ENCODE measurements at places on chromosomes 4 and X.

DNA sequence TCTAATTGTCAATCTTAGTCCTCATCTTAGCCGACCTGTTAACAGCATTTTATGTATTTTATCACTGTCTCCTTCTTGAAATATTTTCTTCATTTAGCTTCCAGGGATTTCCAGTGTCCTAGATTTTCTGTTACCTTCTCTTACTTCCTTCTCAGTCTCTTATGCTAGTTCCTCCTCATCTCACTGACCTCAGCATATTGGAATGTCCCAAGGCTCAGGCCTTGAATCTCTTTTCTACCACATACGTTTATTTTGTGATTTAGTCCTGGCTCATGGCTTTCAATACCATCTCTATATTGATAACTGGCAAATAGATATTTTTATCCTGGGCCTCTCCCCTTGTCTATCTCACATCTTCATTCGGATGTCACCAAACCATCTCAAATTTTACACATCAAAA, 61.1 kb downstream of the IQCM start:
- DNase-seq: no peak

- no peak for DNase-seq
Measured at GRCh38 chr4:147864607-147865006, 132.7 kb downstream of the ARHGAP10 start.

GRCh38 chrX:27599928-27600327, 9.8 kb downstream of the DCAF8L2 start:
- no peak for DNase-seq

DNA sequence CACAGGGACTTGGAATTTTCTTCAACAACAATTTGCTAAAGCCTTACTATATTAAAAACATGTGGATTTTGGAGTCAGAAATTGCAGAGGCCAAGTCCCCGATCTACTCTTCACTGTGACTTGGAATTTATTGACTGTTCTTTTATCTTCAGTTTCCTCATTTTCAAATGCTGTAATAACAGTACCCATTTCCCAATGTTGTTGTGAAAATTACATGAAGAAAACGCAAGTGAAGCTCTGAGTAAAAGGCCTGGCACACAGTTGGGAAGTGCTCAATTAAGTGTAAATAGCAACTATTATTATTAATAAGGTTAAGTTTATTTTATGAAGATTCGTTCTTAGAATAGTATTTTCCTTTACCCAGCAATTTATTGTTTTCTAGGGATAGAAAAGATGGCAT, 15.7 kb downstream of the STBD1 start:
- DNase-seq: no peak

- no peak for DNase-seq
Measured at GRCh38 chrX:110133735-110134370, 130.9 kb downstream of the TMEM164 start.

DNA sequence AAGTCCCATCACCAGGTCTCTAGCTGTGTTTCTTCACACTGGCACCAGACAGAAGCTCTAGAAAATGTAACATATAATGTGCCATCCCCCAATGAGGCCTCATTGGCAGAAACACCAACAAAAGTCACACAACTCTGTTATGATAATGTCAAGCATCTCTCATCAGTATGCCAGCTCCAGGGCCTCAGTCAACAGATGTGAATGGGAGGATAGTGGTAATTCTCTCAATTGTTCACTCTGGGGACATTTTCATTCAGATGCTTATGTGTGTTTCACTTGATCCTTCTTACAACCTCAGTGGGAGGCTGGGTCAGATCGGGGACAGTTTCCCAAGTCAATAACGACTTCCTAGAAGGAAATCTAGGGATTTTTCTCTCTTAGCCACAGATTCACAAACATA, 57.5 kb upstream of the SCOC start:
- DNase-seq: no peak

- no peak for DNase-seq
Measured at GRCh38 chr4:98098764-98099163, 44.5 kb downstream of the STPG2 start.

GRCh38 chrX:154596290-154596929, 11.5 kb downstream of the CTAG1A start:
- peak; percentile 9 for DNase-seq

DNA sequence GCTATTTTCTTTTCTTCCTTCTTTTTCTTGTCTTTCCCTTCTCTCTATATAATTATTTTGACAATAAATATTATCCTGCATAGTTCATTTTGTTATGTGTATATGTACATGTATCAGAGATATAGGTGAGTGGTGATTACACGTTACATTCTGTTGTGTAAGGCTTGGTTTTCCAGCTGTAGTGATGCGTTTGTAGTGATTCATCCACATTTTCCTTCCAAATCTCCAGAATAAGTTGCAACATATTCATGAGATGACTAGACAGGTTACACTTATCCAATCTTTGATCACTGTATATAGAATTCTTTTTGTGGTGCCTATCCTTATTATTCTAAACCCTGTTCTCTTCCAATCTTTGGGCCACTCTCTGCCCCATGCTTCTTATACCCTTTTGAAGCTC, 540.2 kb downstream of the GBA3 start:
- DNase-seq: no peak

DNA sequence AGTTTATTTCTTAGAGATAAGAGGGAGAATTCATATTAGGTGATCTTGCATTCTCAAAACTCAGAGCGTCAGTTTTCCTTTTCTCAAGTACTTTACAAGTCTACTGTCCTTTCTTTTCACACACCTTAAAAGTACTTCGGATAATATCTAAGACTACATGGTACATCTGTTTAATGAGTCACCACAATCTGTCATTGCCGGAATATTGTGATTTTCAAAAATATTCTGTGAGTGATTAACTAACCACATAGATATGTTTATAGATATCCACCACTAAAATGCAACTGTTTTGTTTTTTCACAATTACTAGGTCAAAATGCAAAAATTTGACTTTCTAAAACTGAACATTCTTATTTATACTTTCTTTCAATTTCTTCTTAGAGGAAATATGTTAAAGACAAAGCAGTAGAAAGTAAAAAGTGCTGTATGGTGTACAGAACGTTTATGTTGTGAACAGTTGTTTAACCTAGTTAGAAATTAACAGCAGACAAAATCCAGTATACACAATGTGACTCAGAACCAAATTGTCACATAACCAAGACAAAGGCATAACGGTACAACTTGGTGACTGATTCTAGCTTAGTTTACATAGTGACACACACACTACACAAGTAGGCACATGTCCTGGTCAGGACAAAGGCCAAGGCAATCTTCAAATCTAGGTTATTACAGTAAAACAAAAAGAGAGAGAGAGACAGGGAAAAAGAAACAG, 482.9 kb downstream of the NAF1 start:
- DNase-seq: no peak

DNA sequence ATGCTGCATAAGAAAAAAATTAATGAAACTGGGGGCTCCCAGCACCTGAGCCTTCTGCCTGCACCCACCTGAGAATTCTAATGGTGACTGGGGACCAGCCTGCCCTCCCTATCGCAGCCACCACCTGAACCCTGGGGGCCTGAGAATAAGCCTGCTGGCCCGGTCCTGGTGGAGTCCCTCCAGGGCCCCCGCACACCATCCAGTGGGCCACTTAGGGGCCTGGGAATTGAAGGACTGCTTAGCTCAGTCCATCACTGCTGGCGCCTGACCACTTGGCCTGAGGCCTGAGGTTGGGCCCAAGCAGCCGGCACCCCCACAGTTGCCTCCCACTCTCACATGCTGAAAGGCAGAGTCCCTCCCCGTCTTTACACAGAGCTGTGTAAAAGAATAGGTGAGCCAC, 230.8 kb downstream of the ENOX2 start:
- DNase-seq: no peak

GRCh38 chrX:13258052-13258444, 61.8 kb downstream of the ATXN3L start:
- no peak for DNase-seq

DNA sequence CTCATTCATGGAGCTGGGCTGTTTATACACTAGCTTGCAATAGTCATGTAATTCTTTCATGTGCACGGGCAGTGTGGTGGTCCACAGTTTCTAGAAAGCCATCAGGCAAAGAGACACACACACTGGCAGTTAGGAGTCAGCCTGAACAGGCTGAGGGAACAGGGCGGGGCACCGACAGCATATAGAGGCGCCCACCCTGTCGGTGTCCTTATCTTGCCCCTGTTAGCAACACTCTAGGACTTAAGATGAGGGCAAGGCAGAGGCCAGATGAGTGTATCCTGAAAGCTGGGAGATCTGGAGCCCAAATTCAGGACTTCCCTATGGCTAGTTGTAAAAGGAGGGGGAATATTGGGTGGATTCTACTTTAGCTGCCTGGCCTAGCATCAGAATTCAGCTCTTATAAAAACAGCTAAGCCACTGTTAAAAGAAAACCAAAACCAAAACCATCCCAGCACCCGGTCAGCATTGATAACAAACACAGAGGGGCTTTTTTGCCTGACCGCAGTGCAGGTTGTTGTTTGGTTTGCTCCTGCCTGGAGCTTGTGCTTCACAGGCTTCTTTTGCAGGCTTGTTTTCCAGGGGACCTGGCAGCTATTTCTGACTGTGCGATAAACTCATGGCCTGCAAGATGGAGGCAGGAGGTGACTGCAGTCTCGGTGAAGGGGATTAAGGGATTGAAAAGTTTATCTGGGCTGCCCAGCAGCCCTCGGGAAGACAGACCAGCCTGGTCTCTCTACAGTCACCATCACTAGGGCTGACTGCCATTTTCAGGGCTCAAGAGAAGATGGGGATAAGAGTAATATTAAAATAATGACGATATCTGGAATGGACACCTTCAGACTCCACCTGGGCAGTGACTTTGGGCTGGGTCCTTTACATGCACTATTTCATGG, 638.9 kb downstream of the MID1IP1 start:
- peak; percentile 12 for DNase-seq

DNA sequence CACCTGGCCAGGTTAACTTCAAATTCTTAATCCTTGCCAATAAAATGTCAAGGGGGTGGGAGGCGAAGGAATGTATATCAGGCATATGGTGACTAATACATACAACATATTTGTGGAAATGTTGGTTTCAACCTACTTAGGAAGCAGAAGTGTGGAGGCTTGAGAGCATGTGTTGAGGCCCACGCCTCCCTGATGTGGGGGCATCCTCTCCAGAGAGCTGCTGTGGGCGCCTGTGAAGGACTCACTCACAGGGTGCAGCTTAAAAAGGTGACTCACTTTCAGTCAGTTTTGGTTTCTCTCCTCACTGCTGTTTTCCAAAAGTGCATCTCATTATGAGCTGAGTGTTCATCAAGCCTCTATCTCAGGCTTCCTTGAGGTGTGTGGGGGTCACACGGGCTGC, 27.5 kb downstream of the LNX1 start:
- no peak for DNase-seq

- no peak for DNase-seq
Measured at GRCh38 chr4:88352062-88352740, 26.5 kb upstream of the HERC6 start.

DNA sequence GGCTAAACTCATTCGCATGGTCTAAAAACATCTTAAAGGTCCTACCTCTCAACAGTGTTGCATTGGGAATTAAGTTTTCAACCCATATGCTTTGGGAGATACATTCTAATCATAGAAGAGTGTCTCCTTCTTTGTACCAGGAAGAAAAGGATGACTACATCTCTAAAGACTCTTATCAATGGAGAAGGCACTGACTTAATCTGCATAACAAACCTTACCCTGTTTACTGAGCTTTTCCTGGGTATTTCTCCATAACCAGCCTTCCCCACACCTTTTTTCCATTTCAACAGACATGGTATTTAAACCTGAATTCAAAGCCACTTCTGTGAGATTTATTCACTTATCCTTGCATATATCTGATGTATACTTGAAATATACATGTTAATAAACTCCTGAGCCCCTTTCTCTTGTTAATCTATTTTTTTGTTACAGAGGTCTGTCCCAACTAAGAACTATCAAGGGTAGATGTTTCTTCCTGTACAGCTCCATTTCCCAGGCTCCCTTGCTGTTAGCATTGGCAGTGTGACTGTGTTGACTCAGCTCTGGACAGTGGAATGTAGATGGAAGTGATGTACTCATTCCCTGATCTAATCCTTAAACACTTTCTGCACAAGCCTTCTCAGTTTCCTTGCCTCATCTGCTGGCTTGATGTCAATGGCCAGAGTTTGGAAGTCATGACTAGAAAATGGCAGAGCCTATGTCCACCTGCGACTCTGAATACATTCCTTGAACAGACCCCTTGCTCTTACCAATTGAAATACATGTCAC, 148.9 kb upstream of the CPEB2 start:
- DNase-seq: no peak

GRCh38 chrX:110044346-110045249, 41.7 kb downstream of the TMEM164 start:
- no peak for DNase-seq

- DNase-seq: no peak
Measured at GRCh38 chr4:89056292-89056952, 563 bp downstream of the FAM13A start.

DNA sequence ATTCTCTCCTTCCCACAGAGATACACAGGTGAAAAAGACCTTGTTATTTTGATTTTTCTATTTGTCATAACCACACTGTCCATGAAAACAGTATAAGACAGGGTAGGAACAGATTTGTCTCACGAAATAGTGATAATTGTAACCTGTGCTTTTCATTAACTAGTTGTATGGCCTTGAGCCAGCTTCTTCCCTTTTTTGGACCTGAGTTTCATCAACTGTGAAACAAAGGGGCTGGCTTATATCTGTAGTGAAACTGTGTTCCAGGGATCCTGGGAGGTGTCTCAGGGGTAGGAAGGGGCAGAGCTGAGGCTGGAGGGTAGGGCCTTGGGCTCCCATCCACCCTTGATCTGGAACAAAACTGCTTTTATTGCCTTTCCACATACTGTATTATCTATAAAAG, 50.9 kb downstream of the MED28 start:
- no peak for DNase-seq

- no peak for DNase-seq
Measured at GRCh38 chr4:154478128-154478527, 13.5 kb downstream of the DCHS2 start.
